ENCODE measurements at places on chromosomes 2 and 18.
A peak's percentile ranks its signal among the peaks of the same experiment; 100 is the strongest.

- DNase-seq: no peak
Measured at GRCh38 chr2:3041841-3042600, 335.6 kb downstream of the EIPR1 start.

- DNase-seq: no peak
Measured at GRCh38 chr2:37323176-37323780, 1.4 kb downstream of the PRKD3 start.

DNA sequence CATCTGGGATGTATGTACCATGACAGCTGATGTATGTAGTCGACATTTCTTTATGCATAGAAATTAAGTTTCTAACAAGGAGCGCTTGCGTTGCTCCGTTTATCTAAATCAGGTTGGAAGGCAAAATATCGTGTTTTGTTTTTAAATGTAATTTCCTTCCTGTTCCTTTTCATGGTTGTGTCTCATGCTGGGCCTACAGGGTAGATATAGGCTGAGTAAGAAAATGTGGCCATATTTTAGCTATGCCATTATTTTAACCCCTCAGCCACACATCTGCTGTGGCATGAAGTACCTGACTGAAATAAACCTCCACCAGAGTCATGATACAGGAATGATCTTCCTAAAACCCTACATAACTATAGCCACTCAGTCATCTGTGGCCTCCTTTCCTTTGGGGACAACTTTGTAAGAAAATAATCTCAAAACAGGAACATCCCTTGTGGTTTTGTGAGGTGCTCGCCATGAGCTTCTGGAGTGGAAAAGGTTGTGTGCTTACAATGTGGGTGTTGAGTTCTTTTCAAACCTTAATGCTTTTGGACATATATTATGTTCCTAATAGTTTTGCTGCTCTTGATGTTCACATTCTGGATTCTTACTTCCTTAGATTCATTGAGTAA is 214.3 kb downstream of the FAM210A start:
- DNase-seq: no peak

DNA sequence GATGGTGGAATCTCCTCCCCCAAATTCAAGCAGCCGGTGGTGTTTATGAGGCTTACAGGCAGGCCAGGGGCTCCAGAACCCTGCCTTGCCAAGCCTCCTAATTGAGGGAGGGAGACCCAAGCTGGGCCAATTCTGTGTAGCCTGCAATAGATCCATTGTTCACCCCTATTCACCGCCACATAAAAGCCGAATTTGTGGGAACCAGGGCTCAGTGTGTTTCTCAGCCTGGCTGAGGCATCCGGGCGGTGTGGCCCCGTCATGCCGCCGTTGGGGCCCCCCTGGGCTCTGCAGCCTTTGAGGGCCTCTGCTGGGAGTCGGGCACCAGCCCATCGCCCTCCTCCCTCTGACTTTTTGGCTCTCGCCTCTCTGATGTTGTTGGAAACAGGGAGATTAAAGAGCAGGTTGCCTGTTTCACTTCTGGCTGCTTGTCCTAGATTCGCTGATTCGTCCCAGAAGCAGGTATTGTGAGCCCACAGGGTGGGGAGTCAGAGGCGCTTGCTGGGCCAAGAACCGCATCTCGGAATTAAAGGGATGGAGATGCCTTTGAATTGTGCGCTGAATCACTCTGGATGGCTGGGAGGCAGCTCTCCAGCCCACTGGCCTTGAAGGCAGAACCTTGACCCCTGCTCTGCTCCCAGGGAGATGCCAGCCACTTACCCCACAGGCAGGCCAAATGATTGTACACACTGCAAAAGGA is 14.7 kb upstream of the OTOS start:
- DNase-seq: no peak

DNA sequence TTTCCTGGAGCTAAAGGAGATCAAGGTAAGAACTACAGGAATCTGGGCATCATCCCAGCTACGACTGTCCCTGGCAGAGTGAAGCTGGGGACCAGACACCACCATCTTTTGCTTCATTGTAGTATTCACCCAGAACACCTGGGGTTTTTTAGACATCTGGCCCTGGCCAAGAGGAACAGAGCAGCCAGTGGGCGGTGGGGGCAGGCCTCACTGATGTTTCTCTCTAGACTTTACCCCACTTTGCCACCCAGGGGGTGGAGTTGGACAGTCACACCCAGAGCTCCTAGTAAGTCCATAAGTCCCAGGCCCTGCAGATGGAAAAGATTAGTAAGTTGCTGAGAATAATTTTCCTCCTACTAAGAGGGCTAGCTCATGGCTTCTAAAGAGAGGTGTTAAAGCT is 39.6 kb downstream of the MARCO start:
- DNase-seq: no peak

DNA sequence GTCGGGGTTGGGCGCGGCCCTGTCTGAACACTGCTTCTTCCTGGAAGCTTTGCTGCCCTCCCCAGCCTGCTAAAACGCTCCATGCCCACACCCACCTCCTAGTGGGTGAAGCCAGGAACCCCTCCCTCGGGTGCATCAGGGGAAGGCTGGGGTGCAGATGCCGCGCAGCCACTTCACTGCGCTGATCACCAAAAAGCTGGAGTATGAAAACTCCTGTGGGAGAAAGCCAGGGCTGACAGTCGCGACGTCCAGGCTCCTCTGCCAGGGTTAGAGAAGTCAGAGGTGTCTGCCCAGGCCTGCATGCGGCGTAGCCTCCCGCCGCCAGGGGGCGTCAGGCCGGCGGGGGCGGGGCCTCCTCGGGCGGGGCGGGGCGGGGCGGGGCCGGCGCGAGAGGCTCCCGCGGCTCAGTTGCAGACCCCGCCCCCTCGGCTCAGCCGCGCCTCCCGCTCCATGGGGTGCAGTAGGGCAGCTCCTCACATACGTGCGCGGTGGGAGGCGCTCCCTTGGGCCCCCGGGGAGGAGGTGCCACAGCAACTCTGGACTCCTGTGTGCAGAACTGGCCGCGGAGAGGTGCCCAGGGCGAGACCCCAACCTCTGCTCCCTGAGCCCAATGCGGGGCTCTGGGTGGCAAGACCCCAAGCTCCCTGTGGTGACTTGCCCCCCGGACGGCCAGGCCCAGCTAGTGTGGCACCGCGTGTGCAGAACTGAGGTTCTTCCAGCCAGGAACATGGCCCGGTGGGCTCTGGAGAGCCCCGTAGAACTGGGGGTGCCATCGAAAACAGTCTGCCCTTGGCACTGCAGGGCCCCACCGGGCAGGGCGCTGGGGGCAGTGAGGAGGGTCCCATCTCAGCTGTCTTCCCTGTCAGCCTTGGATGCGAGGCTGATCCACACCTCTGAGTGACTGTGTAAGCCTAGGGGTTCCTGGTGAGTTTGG is 1.8 kb upstream of the RNPEPL1 start:
- DNase-seq: peak; percentile 94

DNA sequence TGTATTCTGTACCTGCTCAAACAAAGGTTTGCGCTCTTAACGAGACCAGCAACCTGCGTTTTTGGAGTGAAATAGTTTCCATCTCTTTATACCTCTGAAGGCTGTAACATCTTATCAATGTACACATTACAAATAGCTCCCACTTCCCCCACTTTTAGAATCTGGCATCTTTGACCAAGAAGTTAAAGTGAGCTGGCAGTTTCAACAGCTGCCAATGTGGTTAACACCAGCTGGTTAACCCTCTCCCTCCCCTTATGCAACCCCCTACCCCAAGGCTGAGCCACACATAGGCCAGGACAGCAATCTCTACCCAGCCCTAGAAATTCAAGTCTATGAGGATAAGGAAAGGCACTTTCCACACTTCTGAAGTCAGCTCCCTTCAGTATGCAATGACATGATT is 2.2 kb upstream of the SERTAD2 start:
- no peak for DNase-seq

DNA sequence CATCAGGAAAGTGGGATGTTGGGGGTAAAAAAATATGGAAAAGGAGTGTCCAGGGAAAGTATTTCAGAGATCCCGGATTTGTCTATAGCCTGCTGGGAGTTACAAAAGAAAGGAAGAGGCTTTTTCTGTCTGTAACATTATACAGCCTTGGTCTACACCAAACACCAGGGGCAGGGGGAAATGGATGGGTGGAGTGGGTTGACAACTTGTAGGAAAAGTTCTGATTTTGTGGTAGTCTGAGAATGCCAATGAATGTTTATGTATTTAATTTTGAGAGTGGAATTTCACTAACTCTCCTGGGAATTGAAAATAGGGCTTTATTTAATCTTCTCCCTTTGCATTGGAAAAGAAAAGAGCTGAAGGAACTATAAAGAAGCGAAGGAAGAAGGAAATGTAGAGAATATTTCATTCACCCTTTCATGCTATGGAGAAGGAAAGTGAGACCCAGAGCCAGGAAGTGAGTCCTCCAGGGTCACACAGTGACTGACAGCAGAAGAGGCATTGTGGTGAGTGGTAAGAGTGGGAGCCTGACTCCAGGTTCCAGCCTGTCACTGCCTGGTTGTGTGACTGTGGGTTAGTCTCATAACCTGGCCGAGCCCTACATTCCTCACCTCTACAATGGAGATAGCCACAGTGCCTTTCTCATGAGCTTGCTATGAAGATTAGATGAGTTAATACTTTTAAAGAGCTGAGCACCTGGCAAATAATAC is 346.3 kb upstream of the TNP1 start:
- DNase-seq: no peak

DNA sequence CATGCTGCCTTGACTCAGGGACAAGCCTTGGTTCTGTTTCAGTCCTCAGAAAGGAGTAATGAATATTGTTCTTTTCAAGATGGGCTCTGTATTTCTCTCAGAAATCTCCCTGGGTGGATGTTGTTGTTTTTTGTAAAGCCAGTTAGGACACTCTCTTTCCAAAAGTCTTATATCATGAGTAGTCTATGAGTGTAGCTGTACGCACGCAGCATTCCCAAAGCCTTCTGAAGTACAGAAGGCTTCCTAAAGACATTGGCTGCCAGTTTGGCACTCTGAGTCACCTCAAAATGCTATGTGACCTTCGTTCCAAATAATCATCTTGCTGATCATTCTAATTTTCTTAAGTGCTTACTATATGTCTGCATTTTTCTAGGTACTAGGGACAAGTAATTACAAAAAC is 16.7 kb upstream of the GTF2A1L start:
- no peak for DNase-seq

DNA sequence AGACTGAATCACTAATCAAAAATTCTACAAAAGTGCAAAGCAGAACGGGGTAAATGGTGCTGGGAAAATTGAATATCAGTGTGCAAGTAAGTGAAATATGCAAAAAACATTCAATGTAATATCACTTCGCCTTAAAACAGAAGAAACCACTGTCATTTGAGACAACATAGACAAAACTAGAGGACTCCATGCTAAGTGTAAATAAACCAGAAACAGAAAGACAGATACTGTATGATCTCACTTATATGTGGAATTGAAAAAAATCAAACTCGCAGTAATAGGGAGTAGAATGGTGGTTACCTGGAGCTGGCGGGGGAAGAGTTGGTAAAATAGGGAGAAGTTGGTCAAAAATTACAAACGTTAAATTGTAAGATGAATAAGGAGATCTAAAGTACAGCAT is 1420.0 kb upstream of the CDH2 start:
- no peak for DNase-seq

GRCh38 chr2:180524499-180524898 is 455.9 kb upstream of the UBE2E3 start:
- no peak for DNase-seq

DNA sequence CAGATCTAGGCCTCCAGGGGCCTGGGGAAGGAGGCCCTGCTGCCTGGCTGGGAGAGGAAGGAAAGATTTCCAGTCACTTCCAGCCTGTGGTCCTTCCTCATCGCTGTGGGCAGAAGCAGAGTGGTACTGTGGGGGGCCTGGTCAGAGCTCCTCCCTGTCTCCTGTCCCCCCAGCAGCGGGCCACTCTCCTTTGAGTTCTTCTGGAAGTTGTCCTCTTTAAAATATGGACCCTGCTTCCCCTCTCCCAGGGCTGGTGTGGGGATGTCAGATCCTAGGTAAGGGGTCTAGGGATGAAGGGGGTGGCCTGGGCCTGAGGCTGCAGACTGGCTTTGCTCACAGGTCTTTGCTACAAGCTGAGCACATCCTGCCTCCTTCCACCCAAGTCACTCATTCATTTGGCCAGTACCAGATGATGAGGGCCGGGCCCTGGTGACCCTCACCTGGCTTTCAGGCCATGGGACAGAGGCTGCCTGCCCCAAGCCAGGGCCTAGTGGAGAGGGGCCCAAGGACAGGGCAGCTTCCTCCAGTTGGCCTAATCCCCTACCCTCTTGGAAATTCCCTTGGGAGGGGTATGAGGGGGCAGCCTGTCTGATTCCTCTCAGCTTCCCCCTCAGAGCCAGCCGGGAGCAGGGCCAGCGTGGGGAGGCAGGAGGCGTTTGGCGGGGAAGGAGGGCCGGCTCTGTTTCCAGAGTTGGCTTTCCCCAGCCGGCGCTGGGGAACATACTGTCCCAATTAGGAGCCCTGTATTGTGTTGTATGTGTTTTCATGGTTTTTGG is 231.9 kb downstream of the DYSF start:
- no peak for DNase-seq

- no peak for DNase-seq
Measured at GRCh38 chr2:219405451-219405850, 12.7 kb upstream of the DES start.

DNA sequence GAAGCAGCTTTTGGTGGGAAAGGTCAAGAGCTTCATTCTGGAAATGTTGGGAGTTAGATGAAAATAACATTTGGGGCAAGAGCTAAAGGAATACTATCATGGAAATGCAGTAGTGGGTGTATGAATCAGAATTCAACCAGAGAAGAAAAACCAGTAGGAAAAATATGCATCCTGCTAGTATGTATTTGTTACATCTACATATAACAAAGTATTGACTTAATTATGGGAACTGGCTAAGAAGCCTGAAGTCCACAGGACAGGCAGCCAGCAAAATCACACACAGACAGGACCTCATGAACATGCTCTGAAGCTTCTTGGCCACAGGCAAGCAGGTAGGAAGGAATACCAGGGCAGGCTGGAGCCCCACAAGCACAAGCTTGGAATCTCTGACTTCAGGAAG is 185.8 kb downstream of the FBXO15 start:
- DNase-seq: no peak

GRCh38 chr18:52442686-52443085 is 102.7 kb downstream of the DCC start:
- DNase-seq: no peak

DNA sequence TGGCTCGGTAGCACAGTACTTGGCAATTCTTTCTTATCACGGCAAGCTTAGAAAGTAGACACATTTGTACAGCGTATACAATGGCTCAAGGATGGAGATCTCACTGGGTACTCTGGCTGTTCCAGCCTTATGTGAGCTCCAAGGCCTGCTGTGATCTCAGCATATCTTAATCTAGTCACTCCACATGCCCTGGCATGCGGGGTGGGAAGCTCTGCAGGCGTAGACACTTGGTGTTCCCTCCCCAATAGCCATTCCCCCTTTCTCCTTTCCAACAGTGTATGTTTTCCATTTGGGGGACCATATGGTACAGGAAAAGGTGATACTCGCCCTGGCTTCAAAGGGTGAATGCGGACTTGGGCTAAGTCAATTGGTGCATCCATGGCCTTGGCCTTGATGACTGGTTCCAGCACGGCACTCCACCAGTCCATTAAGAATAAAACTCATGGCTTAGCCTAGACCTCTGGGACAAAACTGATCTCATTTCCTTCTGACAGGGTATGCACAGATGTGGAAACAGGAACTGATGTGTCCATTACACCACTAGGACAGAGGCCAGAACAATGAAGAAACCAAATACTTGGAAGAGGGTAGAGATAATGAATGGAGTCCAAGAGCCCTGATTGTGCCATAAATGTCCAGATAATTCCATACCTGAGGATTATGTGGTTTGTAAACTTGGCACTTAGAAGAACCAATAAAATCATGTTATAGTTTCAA is 28.4 kb downstream of the TGIF1 start:
- peak; percentile 72 for DNase-seq

- no peak for DNase-seq
Measured at GRCh38 chr2:95359031-95359430, 43.5 kb upstream of the FAHD2A start.

Data from suppressor macrophage treated with lipopolysaccharide for 4 hours (primary cell).